Breast epithelium (tissue), 4 donors: ENCODE measurements at places on chromosomes 3 and 15. TPM values are rescaled to one million over a fixed set of nuclear protein-coding genes. Genes with fewer than 3 reads are reported as not detected.

DNA sequence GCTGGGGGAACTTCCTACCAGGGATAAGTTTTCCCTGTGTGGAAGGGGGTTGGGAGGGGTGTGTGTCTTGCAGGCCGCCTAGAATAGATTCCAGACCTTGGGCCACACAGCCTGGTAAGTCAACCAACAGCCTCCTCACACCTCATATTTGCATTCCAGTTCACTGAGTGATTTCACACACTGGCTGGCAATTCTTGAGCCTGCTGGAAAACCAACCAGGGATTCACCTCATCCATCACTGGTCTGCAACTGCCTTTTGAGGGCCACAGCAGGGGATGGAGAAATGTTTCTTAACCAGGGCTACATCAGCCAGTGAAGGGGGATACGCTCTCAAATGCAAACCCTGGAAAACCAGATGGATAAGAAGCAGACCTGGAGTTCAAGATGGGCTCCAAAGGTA, 2.0 kb downstream of the FSTL1 start:
- no peaks in the 10 kb centered on the region for H3K36me3 ChIP-seq
- no peak for DNase-seq
- H3K27ac ChIP-seq, result peak overlapping the region; percentile 91
- peak overlapping the region; percentile 78 for H3K4me3 ChIP-seq

The MESP2 gene
- 2.3 TPM for total RNA-seq

The LRRC49 gene
- total RNA-seq, result 13.3 TPM

The FBXW12 gene
- total RNA-seq, result not detected

DNA sequence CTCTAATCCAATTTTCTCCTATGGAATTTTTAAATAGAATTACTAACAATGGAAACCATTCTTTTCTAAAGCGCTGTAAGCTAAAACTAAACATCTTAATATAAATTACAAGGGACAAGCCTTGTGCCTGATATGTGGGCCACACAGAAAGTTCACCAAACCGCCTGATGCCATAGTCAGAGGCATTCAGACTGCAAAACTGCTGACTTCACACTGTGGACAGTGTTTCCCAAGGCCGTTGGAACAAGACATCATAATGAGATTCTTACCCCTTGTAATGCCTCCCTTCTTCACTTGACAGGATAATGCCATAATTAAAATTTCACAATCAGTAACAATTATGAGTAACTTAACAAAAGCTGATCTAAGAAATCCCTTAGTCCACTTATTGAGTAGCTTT, 14.9 kb downstream of the SH3GL3 start:
- H3K27ac ChIP-seq, result no peak overlapping the region
- no peak for DNase-seq
- no peaks in the 10 kb centered on the region for H3K4me1 ChIP-seq
- H3K4me3 ChIP-seq, result no peak overlapping the region
- H3K27me3 ChIP-seq, result no peaks in the 10 kb centered on the region

- no peaks in the 10 kb centered on the region for H3K36me3 ChIP-seq
- no peaks in the 10 kb centered on the region for H3K4me1 ChIP-seq
- no peak overlapping the region for H3K4me3 ChIP-seq
- H3K27me3 ChIP-seq, result no peaks in the 10 kb centered on the region
Observed at GRCh38 chr15:81152799-81153198, 18.7 kb downstream of the CFAP161 start.

DNA sequence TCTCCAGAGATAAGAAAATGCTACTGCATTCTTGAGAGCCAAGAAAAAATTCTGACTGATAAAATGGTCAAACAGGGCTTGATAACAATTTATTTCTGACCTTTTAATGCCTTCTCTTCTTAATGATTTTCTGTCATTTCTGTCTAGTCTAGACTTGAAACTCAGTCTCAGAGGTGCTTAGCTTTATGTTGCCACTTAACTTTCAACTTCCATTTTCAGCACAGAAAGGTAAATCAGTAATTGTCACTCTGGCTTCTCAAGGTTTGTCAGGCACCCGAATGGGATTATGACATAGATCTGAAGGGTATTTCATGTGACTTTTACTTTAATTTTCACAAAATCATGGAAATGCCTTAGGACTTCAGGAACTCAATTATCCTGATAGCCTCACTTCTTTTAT, 155.4 kb upstream of the GBE1 start:
- no peak overlapping the region for H3K27ac ChIP-seq
- H3K27me3 ChIP-seq, result no peaks in the 10 kb centered on the region
- no peak for DNase-seq
- H3K36me3 ChIP-seq, result no peaks in the 10 kb centered on the region
- no peak overlapping the region for H3K4me3 ChIP-seq
- H3K4me1 ChIP-seq, result no peaks in the 10 kb centered on the region

DNA sequence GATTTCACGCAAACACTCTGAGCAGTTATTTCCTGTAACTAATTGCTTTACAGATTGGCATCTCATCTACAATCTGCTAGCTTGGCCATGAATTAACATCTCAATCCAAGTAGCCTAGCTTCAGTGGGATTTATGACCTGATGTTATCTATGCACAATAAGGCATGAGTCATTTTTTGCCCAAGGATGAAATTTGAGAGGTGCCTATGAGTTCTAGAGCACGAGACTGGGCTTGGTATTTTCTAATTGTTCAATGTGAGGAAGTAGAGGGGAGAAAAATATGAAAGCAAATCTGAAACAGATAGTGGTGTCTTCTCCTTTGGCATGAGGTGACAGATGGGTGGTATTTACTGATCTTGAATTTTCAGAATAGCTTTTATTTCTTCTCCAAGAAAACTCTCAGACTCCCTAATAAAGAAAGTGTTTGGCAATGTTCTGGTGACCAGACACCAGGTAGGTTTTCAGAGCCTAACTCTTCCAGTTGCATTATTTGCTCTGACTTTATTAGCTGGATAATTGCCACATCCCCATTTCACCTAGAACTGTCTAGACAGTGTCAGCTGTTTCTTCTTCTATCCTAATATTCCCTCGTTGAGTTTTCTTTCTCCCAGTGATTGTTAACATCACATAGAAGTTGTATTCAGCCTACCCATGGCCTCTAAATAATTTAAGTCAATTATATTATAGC, 301.0 kb upstream of the UMPS start:
- no peak for DNase-seq
- no peak overlapping the region for H3K4me3 ChIP-seq
- H3K4me1 ChIP-seq, result no peaks in the 10 kb centered on the region
- H3K27me3 ChIP-seq, result no peaks in the 10 kb centered on the region

The ATXN7 gene
- 56.2 TPM for total RNA-seq
